ENCODE measurements at places on chromosomes 2 and 18.

DNA sequence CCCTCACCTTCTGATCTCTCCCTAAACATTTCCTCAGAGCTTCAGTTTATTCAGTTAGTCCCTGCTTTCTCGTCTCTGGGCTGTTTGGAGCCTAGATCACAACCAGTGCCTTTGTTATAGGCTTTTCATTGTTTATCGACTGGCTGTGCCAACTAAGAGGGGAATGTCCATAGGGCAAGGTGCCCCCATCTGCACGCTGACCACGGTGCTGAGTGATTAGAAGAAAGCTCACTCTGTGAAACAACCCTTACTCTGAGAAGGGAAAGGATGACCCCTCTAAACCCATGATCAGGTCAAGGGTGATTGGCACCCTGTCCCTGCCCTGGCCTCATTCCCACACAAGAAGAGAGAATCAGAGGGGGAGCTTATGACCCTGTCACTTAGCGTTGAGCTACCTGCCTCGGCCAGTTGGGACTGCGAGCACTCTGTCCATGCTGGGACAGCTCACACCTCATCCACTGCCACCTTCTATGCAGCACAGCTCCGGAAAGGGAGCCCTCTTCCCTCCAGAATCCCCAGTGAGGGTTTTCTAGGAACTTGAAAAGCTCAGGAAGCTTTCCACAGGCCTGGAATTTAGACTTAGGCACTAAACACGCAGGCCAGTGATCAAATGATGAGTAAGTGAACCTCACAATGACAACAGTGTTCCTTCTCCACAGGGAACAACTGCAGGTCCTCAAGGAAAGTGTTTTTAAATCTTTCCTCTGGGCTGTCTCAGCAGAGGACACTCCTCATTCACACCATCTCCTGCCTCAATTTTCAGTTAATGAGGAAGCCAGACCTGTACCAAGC is 2.3 kb upstream of the ACTG2 start:
- no peak for DNase-seq

GRCh38 chr2:150938527-150938926 is 323.1 kb downstream of the RBM43 start:
- no peak for DNase-seq

- no peak for DNase-seq
Observed at GRCh38 chr2:7953195-7953594, 728.7 kb upstream of the ID2 start.

DNA sequence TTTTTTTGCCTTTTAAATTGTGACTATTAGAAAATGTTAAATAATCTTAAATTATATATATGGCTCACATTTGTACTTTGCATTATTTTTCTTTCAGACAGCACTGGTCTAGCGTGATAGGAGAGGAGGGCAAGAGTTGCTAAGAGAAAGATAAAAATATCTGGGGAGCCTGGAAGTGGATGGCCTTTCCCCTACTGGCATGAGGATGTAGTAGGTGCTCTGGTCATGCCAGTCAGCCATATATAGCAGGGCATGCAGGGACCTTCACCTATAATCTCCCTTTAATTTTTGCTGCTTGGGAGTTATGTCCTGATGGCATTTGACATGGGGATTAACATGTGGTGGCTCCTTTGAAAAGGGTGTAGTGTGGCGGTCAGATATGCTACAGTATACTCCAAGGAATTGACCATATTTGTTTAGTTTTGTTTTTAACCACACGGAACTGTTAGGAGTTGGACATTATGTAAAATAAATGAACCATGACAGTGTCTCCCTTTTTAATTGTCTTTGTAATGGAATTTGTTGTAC is 144.7 kb downstream of the BABAM2 start:
- no peak for DNase-seq

GRCh38 chr2:85199698-85200097 is 66.5 kb downstream of the TCF7L1 start:
- DNase-seq, result no peak

- no peak for DNase-seq
Observed at GRCh38 chr2:40448476-40449079, 3.3 kb downstream of the SLC8A1 start.

- DNase-seq, result no peak
Observed at GRCh38 chr2:133736674-133737073, 168.4 kb upstream of the NCKAP5 start.

DNA sequence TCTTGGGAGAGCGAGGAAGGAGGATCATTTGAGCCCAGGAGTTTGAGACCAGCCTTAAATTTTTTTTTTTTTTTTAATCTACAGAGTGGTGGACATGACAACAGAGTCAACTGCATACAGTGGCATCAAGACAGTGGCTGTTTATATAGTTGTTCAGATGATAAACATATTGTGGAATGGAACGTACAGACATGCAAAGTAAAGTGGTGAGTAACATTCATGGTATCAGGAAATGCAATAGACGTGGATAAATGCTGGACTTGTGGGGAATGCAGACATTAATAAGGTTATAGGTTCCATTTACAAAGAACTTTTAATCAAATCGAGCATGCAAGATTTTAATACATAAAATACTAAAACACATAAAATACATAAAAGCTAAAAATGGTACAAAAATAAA is 11.9 kb downstream of the WDR43 start:
- no peak for DNase-seq

- DNase-seq, result no peak
Observed at GRCh38 chr18:48832938-48833700, 117.6 kb downstream of the SMAD7 start.

- DNase-seq, result no peak
Observed at GRCh38 chr2:54629914-54630857, 93.3 kb upstream of the EML6 start.

DNA sequence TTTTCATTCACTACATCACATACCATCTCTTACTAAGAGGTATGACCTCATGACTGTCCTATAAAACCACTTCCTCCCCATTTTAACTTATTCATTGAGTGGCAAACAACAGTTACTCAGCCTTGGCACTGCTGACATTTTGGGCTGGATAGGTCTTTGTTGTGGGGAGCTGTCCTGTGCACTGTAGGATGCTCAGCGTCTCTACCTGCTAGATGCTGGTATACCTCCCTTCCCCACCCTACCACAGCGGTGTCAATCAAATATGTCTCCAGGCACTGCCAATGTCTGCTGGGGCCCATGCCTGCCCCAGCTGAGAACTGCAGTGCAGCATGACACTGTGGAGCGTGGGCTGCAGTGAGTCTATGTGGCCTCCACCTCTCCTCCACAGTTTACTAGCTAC is 76.3 kb upstream of the MGAT4A start:
- no peak for DNase-seq

- no peak for DNase-seq
Observed at GRCh38 chr18:22585333-22585732, 167.6 kb upstream of the CTAGE1 start.

DNA sequence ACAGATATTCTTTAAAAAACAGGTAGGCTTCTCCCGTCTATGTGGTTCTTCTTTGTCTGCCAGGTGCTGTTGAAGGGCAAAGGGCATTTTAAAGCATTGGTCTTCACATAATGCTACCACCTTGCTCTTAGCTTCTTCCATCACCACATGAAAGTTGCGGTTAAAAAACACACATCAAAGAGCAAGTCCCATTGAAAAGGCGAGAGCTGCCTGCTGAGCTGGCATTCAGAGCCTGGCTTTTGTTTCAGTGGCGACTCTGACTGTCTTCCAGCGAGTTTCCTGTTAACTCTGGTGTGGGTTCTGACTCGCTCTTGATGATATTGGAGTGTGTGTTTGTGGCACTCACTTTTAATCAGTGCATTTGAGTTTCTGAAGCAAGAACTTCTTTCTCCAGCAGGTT is 624.9 kb upstream of the FANCL start:
- DNase-seq, result no peak

- DNase-seq, result no peak
Observed at GRCh38 chr2:52518678-52519077, 1248.9 kb upstream of the CHAC2 start.

DNA sequence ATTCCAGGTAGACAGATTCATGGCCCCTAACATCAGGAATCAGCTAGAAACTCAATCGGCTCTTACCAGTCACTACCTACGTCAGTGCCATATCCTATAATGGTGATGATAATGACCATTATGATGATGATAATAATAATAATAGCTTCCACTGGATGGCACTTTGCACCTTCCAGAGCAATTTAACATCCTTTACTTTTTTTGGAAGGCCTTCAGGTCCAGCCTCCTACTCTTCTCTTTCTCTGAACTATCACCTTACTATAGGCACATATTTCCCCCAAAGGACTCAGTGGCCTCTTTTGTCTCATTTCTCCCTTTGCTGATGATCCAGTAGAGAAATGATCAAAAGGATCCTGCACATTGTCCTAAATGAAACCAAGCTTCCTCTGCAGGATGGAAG is 56.0 kb downstream of the BCL11A start:
- no peak for DNase-seq

DNA sequence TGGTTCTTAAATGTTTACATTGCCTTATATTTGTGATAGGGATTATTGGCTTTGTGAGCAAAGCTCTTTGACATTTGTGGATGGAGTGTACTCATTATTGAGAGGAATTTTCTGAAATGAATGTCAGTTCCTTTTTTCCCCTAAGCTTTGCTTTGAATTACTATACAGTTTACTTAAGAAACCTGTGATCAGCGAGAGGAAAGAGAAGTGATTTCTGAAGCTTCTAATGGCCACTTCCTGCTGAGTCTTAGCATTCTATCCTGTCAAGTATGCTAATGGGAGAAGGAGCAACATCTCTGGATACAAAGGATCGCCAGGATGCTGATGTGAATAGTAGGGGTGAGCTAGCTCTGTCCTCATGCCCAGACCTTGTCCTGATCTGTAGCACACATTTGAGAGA is 47.8 kb upstream of the MGAT5 start:
- DNase-seq, result no peak

DNA sequence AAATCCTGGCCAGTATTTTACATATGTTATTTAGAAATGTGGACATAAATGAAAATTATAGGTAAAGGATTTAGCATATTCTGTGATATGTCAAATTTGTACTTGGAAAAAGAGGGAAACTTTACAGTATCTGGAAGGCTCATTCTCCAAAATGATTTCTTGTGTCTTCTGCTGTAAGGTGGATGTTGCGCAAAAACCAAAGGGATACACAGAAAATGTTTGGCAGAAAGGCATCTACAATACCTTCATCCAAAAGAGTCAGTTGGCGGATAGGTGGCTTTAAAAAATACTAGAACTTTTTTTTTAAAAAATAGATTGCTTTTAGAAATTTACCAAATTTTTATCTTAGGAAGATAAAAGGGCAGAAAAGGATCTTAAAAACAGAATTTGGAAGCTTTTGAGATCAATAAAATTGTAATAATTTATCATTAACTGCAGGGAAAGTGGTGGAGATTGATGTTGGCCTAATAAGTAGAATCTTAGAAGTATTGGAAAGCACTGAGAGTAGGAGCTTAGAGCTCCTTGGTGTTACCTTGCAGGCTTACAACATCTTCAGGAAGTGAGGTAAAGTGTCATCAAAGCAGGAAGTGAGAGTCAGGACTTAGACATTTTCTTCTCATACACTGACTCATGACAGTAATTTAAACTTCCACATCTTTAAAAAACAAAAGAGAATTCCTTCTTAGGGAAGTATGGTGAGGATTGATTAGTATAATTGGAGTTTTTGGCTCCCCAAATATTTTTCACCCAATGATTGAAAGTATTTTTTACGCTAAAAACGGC is 2.1 kb downstream of the NABP1 start:
- no peak for DNase-seq

DNA sequence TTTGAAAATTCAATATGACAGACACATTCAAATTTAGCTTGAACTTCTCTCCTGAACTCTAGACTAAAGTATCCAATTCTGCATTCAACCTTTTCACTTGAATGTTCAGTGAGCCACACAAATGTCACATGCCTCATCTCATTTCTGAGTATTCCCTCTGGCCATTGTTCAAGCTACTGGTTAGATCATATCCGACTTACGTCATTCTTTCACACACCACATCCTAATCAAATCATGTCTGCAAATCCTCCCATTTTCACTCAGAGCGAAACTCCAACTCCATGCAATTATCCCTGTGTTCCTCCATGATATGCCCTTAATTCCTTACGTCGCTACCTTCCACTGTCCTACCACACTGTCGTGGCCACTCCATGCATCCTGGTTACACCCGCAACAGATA is 425.1 kb downstream of the CBLN2 start:
- DNase-seq, result no peak

DNA sequence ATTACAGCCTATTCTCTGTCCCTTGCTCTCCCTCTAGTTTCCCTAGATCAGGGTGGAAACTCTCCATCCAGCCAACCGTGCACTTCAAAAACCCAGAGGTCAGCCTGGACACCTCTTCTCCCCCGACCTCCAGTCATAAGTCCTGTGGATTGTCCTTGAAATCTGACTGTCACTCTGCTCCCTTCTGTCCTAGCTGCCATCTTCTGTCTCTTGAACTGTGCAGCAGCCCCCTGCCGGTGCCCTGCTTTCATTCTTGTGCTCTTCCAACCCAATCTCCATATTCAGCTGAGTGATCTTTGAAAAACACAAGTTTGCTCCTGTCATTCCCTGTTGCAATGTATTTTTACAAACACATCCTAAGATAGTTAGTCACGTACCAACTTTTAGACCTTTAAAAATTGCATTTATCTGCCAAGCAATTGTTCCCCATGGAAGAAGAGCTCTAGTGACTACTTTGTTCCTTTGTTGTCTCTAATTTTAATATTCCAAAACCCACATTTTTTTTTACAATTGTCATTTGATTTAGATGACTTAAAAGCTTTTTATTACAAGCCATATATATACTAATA is 254.3 kb downstream of the CAMKMT start:
- no peak for DNase-seq

DNA sequence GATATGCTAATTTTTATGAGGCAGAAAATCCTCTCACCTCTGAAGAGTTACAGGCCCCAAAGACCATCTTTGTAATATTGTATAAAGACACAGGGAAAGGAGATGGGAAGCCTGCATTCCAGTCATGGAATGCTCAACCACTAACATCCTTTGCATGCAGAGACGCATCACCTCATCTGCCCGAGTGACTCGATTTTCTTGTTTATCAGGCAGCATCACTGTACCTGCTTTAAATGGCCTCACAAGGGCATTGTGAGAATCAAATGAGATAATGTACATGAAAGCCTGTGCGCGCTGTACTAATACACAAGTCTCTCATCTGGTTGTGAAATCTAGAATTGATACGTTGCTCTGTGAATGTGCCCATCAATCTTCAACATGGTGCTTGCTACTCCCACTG is 10.2 kb upstream of the TMEM247 start:
- no peak for DNase-seq

DNA sequence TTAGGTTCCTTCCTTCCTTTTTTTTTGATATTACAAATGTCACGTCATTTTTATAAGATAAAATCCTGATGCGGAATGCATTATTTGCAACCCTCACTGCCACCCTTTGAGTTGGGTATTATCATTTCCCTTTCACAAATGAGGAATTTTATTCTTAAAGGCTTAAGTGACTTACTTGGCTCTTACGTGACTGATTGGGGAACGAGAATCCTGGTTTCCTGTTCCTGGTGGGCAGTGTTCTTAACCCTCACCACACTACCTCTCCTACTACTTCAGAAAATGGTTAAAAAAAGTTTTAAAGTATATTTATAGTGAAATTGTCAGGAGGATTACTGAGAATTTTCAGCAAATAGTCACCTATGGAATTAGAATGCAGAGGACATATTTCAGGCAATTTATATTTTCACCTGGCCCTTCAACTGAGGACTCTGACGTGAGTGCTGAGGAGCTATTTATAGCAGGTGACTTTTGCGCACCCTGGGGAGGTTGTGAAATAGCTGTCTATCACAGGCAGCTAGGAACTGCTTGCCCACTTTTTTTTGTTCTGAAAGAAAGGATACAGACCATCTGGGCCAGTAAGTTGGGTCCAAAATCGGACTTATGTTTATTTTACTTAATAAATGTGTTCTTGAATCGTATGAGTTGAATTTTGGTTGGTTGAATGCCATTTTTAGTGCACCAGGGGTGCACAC is 18.7 kb upstream of the RASGRP3 start:
- no peak for DNase-seq

GRCh38 chr2:69292256-69292655 is 94.8 kb downstream of the GFPT1 start:
- DNase-seq, result no peak

Measured in stimulated activated CD8-positive, alpha-beta memory T cell treated with anti-CD3 and anti-CD28 coated beads, Interleukin-15, amount 100 ng/mL, for 24 hours (primary cell).